ENCODE measurements at places on chromosomes 6 and 20.

DNA sequence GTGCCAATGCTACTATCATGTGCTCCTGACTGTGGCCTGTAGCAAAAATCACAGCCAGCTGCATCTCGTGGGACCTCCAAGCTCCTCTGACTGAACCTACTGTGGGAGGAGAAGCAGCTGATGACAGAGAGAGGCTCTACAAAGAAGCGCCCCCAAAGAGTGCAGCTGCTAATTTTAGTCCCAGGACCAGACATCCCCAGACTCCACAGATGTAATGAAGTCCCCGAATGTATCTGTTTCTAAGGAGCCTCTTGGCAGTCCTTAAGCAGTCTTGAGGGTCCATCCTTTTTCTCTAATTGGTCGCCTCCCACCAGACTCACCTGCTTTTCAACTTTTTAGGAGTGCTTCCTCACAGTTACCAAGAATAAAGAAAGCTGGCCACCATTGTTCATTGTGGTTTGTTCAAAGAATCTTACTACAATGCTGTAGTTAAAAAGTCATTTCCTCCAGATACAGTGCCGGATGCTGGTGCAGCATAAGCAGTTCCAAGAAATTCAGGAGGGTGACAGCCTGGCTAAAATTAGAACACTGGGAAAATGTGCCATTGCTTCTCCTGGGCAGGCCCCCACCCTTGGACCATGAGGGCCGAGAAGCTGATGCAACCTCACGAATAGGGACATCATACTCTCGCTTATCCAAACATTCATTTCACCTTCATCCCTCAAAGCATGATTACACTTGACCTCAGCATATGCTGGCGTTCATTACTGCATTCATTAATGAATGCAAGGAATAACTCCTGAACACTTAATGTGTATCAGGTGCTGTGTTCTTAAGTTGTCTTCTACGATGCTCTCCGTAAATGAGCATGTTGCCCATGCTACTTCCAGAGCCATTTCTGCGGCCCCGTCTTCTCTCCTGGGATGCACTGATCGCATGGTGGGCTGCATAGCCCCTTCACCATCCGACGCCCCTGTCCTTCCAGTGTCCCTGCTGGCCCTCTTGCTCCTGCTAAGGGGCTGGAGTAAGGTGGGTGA, 66.4 kb downstream of the LY86 start:
- no peak for DNase-seq

DNA sequence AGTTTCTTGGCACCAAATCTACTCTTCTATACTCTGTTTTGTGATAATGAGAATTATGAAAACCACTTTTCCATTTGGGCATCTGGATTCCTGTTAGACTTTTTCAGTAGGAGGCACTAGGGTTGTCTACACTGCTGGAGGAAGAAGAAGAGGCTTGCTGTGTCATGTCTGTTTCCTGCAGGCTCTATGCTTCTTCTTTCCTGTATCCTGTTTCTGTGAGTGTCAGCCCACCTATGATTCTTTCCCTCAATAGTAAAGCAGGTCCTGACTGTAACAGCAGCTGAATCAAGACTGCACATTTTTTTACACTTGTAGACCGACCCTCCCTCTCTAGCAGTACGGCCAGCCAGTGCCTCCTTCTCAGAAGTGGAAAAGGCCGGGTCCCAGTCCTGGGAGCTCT, 603.9 kb downstream of the HDGFL1 start:
- no peak for DNase-seq

GRCh38 chr6:37514837-37515236, 15.1 kb upstream of the CCDC167 start:
- no peak for DNase-seq

- no peak for DNase-seq
Observed at GRCh38 chr6:163390770-163391169, 23.7 kb upstream of the QKI start.

- DNase-seq: no peak
Observed at GRCh38 chr20:51446656-51447055, 95.9 kb downstream of the NFATC2 start.

DNA sequence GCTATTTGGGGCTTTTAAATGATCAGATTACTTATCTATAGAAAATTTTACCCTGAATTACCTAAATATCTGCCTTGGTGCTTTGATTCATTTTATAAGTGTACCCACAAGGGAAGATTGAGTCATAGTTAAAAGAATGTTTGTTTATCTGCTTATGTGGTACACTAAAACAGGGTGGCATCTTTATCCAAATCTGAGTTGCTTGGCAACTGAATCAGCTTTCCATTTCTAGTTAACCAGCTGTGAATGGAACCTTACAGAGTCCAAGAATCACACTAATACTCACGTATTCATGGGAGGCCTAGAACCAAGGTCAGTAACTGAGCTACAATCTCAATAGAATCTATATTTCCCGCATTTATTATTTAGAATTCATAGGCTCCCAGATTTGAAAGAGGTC, 44.0 kb upstream of the CAP2 start:
- no peak for DNase-seq

DNA sequence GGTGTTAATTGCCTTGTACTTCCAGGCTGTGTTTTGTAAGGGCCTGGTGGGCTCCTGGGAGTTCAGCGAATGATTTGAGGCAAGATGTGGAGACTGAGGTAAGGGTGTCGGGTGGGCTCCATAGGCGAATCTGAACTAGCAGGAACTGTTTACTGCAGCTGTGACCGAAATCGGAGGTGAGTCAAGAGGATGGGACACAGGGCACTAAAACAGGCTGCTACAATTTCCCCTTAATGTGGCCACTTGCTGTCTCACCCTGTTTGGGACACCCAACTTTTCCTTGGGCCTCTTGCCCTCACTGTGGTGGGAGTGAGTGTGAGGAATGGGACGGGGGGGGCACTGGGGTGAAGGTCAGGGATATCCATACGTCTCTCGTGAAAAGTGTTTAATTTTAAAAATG, 53.9 kb upstream of the MCUR1 start:
- no peak for DNase-seq

Data from stimulated activated CD4-positive, alpha-beta T cell treated with anti-CD3 and anti-CD28 coated beads, TNF-alpha, amount 100 ng/mL, for 1 hour (primary cell).